Esophagus squamous epithelium (tissue), 5 donors: ENCODE measurements at places on chromosomes 7 and 10.

- DNase-seq, result no peak
Measured at GRCh38 chr10:25263931-25264330, 89.1 kb downstream of the GPR158 start.

DNA sequence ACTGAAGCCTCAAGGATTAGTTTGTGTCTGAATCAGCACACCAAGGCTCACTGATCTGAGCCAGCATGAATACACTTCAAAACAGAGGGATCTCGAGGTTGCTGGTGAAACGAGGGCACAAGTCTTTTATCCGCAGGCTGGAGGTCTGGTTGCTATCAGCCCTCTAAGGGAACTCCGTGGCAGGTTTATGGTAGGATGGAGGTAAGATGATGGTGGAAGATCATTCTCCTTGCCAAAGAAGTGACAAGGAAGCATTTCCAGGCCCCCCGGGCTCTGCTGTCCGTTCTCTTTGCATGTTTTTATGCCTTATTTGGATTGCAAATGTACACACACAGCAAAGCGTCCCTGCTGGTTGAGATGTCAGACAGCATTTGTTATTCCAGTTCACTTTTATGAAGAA is 268.3 kb downstream of the ARHGAP12 start:
- no peak for DNase-seq

DNA sequence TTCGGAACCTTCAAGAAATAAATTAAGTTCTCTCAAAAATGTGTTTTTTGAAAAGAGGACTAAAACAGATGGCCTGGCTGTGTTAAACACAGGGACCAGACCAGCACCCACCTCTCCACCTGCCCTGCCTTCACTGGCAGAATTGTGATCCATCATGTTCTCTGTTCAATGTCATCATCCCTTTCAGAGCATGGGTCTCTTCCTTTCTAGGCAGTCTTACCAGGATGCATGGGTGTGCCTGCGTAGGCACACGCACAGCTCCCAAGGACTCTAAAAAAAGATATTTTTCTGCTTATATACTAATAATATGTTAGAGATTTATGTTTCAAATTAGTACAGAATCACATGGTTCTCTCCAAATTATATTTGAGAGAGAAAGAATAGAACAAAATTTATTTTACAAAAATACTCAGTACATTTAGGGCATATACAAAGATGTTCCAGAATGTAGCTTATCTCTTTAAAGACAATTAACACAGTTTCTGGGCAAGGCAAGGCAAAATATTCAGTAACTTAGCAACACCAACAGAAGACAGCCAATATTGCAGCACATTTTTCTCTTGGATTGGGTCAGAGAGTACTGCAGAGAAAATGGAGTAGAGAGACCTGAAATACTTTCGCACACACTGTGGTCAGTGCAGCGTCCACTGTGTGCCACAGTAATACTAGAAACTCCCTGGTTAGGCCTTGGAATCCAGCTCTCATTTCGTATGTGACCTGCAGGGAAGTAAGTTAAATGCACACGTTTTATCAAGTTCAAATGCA is 52.8 kb downstream of the EGFR start:
- no peak for DNase-seq

- no peak for DNase-seq
Measured at GRCh38 chr10:78749898-78750297, 318.9 kb upstream of the ZMIZ1 start.

- no peak for DNase-seq
Measured at GRCh38 chr7:75870557-75871161, 8.2 kb upstream of the RHBDD2 start.

- DNase-seq, result no peak
Measured at GRCh38 chr10:49560526-49560925, 21.6 kb upstream of the ERCC6 start.

- no peak for DNase-seq
Measured at GRCh38 chr7:31688996-31689395, 2.0 kb downstream of the PPP1R17 start.

DNA sequence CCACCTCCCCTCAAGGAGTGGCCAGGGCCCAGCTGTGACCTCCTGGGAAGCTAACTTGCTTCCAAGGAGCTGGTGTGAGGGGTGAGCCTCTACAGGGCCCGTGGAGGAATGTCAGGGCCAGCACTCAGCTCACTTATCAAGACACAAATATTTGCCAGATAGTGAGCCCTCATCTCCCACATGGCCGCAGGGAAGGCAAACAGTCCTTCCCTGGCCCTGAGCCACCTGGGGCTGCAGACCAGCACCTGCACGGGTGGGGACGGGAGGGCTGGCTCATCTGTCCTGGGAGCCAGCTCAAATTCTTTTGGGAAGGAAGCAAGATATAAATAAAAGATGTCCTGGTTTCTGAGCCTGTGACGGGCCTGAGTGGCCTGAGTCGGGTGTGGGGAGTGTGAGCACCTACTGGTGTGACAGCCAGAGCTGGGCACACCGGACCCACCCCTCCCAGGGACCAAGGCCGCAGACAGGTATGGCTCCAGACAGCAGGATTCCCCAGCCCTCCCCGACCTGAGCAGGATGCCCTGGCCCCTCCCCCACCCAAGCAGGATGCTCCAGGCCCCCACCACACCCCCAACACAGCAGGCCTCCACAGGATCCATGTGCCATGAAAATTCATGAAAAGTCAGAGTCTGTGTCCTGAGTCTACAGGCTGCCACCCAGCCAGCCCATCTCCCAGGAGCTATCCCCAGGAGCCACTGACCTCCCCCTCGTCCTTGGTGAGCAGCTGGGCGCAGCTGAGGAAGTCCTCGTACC is 148.0 kb downstream of the MAPK8 start:
- no peak for DNase-seq

- DNase-seq, result no peak
Measured at GRCh38 chr7:134778941-134779740, at the start of gene CALD1. TSS of gene CALD1 (plus strand) at chr7:134779634. CDS start at chr7:134867734, 88,100 bp downstream.

DNA sequence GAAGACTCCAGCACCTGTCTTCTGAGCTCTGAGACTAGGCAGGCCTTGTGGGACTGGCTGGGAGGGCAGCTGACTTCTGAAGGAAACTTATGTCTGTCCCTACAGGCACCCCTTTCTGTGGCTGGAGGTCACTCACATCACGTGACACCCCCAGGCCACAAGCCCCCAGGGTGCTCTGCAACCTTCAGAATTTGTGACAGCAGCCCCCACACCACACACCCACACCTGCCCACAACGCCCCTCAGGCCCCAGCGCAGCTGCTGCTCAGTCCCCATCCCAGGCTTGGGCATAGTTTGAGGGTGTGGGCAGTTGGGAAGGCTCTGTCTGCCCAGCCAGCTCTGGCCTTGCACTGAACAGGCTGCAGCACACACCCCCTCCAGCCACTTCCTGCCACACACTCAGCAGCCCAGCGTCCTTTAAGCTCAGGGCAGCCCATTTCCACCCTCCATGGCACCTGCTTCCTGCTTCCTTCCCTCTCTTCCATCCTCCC is 80.0 kb upstream of the UNC5B start:
- DNase-seq, result no peak

DNA sequence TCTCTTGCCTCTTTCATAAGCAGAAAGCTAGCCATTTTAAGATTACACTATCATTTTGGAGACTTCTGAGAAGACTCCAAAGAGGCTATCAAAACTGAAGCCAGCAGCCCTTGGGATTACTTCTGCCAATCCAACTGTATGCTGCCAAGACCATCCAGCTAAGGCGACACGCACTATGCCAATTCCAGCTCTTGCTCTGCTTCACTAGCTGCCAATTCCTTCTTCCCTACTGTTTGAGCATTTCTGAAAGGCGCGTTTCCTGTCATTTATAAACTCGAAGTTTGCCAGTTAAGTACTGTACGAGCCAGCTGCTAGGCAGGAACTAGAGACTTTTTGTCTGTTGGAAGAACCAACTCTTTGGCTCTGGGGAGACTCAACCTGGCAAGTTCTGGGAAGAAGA is 36.5 kb downstream of the MALSU1 start:
- DNase-seq, result no peak

- no peak for DNase-seq
Measured at GRCh38 chr7:101783381-101784181, 33.8 kb upstream of the CUX1 start.

- DNase-seq, result no peak
Measured at GRCh38 chr7:17988858-17989257, 38.8 kb downstream of the PRPS1L1 start.

DNA sequence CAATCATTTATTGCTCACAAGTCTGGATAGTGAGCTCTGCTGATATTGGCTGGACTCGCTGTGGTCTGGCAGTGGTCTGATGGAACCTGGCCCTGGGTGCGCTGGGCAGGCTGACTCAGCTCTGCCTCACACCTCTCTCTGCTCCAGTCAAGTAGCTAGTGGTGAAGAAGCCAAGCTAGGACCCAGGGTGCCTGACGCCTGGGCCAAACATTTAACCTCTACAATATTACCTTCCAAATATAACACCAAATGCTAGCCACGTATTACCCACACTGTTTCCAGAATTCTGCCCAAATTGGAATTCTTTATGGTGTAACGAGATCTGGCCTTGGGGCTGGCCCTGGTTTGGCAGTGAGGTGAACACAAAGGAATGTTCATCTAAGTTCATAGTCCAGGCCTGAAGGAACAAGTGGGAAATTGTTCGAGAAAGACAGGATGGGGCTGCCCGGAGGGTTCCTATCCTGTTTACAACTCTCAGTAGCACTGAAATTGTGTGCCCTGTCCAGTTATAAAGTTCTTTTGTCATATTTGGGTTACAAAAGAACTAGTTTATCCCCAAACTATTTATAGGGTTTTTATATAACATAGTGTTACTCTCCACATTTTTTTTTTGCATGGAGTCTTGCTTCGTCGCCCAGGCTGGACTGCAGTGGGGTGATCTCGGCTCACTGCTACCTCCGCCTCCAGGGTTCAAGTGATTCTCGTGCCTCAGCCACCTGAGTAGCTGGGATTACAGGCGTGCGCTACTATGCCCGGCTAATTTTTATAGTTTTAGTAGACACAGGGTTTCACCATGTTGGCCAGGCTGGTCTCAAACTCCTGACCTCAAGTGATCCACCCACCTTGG is 16.3 kb downstream of the OR2AE1 start:
- DNase-seq, result no peak

- no peak for DNase-seq
Measured at GRCh38 chr10:8731121-8732095, 676.9 kb downstream of the GATA3 start.

DNA sequence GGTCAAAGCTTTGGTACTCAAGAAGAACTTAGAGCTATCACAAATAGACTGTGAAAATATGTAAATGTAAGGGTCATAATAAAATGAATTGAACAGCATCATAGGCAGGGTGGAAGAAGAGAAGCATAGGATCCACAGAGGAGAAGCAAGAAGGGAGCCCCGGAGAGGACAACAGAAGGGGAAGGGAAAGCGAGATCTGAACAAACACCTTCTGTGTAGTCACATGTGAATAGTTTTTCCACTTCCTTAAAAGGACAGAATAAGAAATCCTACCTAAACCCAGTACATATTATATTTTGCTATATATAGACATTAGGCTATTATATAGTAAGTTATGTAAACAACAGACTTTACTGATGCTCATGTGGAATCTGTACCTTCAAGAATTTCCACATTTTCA is 160.2 kb downstream of the DKK1 start:
- DNase-seq, result no peak

- no peak for DNase-seq
Measured at GRCh38 chr7:21671859-21672258, 129.0 kb downstream of the DNAH11 start.

- DNase-seq, result no peak
Measured at GRCh38 chr7:156907656-156908055, 14.7 kb upstream of the LMBR1 start.

- no peak for DNase-seq
Measured at GRCh38 chr7:3497796-3498195, 196.7 kb downstream of the SDK1 start.
